ENCODE measurements at places on chromosomes 16 and 17.

GRCh38 chr17:2542456-2542855, 30.8 kb upstream of the METTL16 start:
- no peak for DNase-seq

DNA sequence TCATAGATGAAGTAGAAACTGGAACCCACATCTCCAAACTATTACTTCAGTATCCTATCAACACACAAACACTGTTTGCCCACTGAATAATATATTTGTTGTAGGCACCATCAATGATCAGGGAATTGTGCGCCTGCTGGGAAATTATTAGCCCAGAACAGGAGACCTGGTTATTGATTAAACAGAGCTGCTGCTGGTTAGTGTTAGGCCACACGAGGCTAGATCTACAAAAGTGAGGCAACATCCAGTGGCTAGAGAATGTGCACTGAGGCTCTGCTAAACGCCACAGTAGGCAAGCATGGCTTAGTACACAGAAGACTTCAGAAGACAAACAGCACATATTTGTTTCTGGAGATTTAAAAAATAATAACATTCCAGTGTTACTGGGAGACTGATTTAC, 11.0 kb downstream of the ABHD15 start:
- no peak for DNase-seq

DNA sequence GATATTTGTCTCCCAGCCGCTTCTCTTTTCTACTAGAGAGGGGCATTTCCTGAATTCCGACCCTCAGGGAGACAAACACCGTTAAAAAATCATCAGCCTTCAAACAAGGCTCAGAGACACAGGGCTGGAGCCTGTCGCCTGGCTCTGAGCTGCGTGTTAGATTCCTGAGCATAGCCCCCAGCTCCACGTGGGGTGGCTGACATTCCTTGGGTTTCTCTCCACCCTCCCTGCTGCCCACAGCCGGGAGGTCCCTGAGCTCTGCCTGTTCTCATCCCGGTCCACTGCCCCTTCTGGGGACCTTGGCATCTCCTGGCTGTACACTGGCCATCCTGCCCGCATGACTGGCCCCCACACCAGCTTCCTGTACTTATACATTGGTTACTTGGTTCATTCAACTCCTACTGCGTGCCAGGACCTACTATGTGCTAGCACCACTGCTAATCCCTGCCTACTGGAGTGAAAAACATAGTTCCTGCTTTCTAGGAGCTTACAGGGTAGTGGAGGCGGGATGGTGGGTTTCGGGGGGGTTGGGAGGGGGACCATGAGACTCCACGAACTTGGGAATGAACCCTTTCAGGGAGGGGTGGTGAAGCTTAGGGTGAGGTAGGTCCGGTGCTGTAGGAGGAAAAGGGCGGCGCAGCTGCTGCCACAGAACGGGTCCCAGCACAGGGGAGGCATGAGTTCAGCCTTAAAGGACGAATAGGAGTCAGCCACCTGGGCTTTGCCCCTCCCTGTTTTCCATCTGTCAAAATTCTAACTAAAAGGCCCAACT, 52.1 kb upstream of the TMEM132E start:
- DNase-seq: no peak

- DNase-seq: no peak
Measured at GRCh38 chr16:72853575-72854266, 194.2 kb downstream of the ZFHX3 start.
